ENCODE measurements at places on chromosomes 3 and 15. TPM values are rescaled to one million over a fixed set of nuclear protein-coding genes. Genes with fewer than 3 reads are reported as not detected.

The TIGIT gene
- 0.18 TPM for total RNA-seq

The SAMMSON gene
- not detected for total RNA-seq

The TRA2B gene
- 157 TPM for total RNA-seq

The COL8A1 gene
- total RNA-seq: 24.3 TPM

The RTP3 gene
- not detected for total RNA-seq

The ZDHHC19 gene
- not detected for total RNA-seq

The EPHA6 gene
- total RNA-seq: not detected

All from fibroblast of the aortic adventitia (primary cell).